Right kidney (tissue), 9 donors: ENCODE measurements at places on chromosomes 2 and 18.

GRCh38 chr2:111519071-111519470 is 364.9 kb downstream of the ANAPC1 start:
- no peak for DNase-seq

DNA sequence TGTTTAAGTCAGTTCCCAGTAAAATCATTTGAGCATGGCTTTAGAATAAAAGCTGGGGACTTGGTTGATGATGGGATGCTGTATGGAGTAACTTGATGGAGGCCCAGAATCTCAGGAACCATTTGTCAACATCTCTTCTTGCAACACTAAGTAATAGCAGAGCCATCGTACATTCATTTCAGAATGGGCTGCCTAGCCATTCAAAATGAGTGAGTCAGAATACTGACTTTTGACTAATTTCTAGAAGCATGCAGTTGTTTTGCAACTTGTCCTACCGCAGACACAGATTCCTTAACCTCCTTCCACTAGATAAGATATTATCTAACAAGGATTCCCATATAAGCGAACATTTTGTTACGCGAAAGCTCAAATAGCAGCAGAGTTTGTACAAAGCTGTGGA is 229.5 kb downstream of the CNTNAP5 start:
- DNase-seq: no peak

DNA sequence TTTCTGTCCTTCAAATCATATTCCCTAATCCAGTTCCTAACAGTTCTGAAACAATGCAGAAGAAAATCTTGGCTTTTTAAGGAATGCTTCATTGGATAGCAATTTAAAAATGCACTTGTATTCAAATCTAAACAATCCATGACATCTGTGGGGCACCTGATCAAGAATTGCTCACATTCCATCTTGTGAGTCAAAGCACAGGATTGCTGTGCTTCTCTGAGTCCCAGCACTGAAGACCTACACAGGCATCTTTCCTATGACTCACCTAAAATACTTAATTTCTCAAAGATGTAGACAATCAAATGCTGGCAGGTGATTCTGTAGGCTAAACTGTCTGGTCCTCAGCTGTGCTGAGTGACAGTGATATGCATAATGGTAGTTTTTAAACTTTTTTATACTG is 10.1 kb upstream of the ATP8B1 start:
- no peak for DNase-seq

- DNase-seq: no peak
Observed at GRCh38 chr2:8103085-8103708, 578.7 kb upstream of the ID2 start.

GRCh38 chr2:238287737-238288649 is at the start of gene PER2:
Gene PER2 (minus strand): TSS chr2:238288610. CDS start chr2:238277936, 10,674 bp downstream.
- DNase-seq: peak; percentile 75

GRCh38 chr2:1551905-1552304 is 138.6 kb downstream of the TPO start:
- DNase-seq: no peak

DNA sequence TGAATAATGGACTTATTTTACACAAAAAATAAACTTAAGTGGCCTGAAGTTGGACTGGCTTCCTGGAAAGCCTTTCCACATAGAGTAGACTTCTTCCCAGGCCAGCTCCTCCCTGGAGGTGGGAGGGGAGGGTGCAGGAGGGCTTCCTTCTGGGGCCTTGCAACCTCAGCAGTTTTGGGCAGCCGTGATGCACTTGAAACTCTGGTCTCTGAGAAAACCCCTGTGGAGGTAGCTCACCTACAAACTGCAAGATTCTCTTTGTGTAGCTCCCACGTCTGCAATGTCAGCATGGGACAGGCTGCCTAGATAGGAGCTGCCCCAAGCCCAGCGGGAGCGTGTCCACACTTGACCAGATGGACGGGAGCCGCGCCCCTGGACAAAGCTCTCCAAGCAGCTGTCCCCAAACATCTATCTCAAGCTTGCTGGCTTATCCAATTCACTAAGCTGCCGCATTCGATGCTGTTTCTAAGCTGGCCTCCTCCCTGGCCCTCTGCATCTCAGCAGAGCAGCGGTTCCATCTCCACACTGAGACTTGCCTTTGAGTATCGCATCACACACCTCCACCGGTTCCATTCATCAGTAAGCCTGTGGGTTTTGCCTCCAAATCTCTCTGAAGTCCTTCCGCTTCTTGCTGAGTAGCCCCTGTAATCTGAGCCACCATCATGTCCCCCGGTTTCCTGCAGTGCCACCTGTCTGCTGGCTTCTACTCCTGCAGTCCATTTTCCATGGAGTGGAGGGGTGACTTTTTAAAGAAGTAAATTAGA is 1.6 kb upstream of the LPIN1 start:
- peak; percentile 59 for DNase-seq

DNA sequence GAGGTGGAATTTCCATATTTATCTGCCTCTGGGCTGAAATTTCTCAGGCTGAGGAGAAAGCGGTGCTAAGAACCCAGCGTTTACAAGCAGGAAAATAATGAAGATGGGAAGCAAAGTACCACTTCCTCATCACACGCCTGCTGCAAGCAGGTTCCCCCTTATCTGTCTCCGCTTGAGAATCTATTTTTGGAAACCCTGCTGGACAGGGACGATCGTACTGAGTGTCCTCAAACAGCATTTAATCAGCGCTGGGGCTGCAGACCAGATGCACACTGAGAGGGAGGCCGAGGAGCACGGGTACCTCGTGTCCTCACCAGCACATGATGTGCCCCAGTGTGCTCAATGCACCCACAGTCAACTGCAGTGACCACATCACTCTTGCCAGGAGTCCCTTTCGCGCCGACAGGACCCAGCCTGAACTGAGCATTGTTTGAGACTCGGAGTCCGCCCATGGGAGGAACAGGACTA is 160.4 kb downstream of the HDAC4 start:
- DNase-seq: no peak

- DNase-seq: peak; percentile 53
Observed at GRCh38 chr2:173831312-173832229, 133.6 kb downstream of the SP3 start.

- DNase-seq: no peak
Observed at GRCh38 chr2:138830547-138830946, 50.4 kb upstream of the NXPH2 start.

GRCh38 chr2:2873450-2873811 is 504.2 kb downstream of the EIPR1 start:
- DNase-seq: no peak

DNA sequence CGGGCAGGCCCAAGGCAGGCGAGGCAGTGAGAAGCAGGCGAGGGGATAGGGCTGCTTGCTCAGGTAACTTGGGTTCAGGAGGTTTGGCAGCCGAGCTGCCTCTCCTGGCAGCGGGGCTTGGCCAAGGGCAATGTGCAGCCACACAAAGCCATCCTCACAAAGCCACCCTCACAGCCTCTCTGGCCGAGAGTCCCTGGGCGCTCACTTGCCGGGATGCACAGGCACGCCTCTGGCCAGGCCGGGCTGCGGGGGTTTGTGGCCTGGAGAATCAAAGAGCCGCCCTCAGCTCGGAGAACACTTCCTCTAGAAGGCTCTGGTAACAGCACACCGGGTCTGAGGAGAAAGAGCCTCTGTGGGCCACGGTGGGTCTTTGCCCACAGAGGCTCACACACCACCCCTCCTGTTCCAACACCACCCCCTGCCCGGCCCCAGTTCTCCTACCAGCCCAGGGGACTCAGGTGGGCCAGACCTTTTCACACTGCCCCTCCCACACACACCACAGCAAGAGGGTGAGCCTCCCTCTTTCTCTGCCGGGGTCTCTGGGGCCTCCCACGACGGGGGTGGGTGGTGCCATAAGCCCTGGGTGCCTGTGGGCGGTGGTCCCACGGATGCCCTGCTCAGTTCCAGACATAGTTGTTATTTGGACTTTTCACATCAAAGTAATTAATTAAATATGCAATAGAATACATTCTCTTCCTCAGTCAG is 186.9 kb downstream of the ZFP36L2 start:
- DNase-seq: peak; percentile 54

DNA sequence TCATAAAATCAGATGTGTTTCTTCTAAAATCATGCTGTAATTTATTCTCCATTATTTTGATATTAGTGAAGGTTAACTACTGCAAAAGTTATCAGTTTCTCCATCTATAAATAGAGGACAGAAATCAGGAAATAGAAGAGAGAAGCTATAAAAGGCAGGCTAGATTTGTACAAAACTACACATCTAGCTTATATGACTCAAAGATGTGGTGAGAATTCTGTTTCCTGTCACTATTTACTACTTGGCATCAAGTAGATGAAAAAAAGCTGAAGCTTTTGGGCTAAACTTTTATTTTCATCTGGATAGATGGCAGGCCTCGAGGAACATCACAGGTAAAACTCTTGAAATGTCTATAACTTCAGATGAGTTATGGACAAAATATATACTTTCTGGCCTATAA is 49.8 kb upstream of the NAB1 start:
- no peak for DNase-seq

GRCh38 chr2:97750017-97750416 is 36.6 kb downstream of the ZAP70 start:
- DNase-seq: no peak

DNA sequence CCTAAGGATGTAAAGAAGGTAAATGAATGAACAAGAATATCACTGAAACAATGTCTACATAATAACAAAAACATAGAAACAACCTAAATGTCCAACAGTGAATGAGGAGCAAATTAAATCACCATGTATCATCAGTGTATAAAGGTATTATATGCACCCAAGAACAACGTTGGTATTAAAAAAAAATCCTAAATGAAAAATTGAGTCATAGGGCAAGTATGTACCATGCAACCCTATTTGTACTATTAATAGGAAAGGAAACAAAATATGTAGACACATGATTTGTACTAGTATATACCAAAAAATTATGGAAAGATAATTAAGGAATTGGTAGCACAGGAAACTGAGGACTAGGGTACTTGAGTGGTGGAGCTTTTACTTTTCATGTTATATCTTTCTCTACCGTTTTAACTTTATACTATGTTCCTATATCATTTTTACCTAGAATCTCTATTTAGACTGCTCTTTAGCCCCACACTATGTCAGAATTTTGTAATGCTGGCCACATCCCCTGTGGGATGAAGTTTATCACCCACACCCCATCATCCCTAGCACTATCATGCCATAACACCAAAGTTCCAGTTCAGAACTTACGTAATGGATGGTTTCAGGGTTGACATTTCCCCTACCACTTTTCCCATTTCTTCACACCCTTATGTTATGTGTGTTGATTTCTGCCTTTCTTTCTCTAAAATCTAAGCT is 25.6 kb downstream of the IKZF2 start:
- DNase-seq: no peak

DNA sequence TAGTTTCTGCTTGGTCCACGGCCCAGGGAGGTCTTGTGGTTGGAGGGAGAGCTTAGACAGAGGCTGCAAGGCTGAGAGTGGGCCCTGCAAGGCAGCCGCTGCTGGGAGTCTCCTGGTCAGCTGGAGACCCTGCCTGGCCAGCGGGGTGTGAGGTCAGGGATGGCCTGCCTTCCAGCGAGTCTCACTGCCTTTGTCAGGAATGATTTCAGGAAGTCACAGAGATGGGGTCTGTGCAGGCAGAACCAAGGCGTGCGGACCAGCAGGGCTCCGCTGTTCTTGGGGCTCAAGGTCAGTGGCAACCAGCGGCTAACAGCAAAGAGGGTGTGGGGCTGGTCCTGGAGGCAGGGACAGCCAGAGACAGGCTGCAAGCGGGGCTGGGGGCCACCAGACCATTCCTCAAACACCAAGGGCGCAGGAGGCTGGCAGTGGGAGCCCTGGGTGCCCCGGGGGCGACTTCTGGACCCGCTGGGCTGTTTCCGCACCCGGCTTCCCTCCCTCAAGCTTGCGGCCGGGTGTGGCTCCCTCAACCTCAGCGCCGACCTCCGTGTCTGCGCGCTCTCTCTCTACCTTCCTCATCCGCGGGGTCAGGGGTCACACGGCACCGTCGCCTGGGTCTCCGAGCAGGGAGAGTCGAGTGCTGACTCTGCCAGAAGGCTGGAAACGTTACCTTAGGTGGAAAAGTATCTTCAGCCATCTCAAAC is 124.5 kb upstream of the CTDP1 start:
- no peak for DNase-seq

DNA sequence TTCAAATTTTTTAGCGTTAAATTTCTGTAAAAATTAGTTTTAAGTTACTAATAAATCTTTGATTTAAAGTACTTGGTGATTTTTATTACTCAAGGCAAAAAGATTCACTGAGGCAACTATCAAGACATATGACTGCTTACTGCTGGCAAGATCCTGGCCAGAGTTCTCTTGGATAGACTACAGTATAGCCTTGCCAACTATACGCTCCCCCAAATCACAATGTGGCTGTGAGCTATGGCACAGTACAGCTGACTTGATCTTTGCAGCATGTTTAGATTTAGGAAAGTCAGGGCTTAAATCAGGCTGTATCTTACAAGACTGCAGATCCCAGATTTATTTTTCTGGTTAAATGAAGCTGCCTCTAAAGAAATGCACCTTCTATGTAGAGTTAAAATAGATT is 26.5 kb downstream of the MSTN start:
- no peak for DNase-seq

DNA sequence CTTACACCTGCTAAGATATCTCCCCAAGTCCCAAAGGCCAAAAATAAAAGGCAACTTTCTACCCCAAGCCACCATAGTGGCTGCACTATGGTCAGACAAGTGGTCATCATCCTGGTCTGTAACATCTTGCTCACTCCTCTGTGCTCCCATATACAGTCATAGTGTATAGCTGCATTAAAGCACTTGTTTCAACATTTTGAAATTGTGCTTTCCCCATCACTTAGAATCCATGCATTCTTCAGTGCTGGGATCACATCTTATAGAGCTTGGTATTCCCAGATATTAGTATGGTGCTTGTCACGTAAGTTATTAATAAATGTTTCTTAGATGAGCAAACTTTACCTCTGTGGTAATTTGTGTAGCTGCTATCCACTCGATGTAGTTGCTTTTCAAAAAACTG is 40.4 kb upstream of the CDC42EP3 start:
- no peak for DNase-seq

DNA sequence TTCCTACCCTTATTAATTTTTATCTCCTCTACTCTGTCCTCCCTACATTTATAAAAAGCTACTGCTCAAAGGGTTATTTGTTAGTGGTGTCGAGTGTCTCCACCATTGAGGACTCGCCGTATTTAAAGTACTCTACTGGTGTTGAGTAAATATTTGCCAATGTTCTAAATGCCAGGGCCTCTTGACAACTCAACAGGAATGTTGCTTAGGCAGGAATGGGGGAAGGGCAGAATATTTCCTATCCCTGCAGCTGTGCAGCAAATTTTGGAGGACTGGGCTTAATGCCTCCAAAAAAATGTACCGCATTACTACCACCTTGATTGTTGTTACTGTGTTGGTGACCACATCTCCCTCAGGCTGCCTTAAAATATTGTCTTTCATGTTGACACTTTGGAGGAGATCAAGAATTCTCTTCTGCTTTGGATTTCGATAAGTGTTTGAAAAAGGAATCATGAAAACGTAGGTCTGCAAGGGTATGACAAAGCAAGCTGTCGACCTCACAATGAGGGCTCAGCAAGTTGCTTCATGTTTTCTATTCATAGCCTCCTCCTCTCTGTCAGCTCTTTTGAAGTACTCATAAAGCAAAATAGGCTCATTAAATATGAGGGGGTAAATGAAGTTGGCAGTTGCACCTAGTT is 84.3 kb downstream of the EFEMP1 start:
- peak; percentile 13 for DNase-seq
